HTR-8/SVneo (cell line): ENCODE measurements at places on chromosomes 11 and 22.

DNA sequence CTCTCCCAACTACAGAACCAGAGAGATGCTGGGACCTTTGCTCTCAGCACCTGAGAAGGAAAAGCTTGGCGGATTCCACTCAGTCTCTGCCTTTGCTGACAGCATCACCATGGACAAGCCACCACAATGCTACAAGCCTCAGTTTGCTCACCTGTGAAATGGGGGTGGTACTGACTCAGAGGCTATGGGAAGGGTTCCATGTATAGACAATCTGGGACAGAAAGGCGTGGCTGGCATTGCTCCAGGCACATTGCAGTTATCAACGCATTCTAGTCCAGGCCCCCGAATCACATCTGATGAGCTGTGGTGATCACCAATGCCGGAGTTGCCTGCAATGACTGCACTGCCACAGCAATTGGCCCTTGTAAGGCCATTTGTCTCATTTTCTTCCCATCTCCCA lies 72.6 kb downstream of the ISX start:
- no peak for DNase-seq

GRCh38 chr11:65100674-65101350 lies 4.8 kb downstream of the VPS51 start:
- DNase-seq, result no peak

- DNase-seq, result no peak
Measured at GRCh38 chr11:132330515-132330914, 960.1 kb downstream of the NTM start.

- DNase-seq, result no peak
Measured at GRCh38 chr11:125869521-125869920, 17.9 kb upstream of the HYLS1 start.

- DNase-seq, result no peak
Measured at GRCh38 chr22:28989035-28989464, 72.6 kb downstream of the C22orf31 start.

- no peak for DNase-seq
Measured at GRCh38 chr11:12293486-12293885, 83.9 kb upstream of the PARVA start.

GRCh38 chr11:57124917-57125316 lies 56.8 kb upstream of the LRRC55 start:
- DNase-seq, result no peak

DNA sequence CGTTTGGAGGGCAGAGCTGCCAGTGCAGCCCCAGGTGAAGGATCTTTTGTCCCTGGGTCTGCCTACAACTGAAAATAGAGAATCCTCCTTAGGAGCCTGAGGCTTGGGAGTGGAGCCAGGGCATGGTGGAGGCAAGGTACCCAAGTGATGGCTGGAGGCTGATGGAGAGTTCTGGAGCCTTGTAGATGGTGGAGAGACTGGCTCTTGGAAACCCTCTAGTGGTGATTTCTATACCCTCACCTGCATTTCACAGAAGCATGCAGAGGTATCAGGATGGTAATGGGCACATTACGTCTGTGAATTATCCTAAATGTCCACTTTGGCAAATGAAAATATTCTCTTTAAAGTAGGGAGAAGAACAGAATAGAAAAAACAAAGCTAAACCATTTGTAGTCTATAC lies 44.4 kb downstream of the INSC start:
- no peak for DNase-seq

DNA sequence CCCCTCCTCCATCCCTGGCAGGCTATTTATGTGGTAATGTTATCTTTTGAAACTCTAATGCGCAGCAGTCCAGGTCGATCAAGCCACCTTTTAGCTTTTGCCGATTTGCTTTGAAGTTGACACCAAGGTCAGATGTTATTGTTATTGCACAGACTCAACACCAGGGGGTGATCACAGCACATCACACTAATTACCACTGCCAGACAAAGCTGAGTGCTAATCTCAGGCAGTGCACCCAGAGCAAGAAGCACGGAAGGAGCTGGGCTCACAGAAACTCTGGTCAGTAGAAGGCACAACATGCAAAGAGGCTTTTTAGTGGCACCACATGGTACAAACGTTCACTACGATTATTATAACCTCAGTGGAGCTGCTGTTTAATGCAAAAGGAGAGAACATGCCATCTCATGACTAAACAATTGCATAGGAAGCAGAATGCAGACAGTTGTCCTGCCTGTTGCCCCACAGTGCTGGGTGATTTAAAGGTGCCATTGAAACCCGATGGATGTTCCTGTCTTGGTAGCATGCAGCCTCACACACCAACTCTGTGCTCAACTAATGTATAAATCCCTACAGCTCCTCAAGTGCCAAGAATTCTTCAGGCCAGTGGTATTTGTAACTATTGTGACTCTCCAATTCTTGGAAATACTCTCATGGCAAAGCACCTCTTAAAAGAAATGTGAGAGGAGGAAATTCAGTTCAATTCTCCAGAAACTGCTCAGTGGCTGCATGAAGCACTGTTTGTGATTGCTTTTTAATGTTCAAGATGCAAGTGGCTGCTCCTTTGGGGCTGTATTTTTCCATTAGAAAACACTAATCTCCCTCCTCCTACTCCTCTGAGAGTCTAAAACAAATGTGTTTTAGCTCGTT lies 353.9 kb upstream of the DDI1 start:
- DNase-seq, result peak; percentile 47

GRCh38 chr11:125284245-125284850 lies 119.8 kb downstream of the PKNOX2 start:
- DNase-seq, result no peak

DNA sequence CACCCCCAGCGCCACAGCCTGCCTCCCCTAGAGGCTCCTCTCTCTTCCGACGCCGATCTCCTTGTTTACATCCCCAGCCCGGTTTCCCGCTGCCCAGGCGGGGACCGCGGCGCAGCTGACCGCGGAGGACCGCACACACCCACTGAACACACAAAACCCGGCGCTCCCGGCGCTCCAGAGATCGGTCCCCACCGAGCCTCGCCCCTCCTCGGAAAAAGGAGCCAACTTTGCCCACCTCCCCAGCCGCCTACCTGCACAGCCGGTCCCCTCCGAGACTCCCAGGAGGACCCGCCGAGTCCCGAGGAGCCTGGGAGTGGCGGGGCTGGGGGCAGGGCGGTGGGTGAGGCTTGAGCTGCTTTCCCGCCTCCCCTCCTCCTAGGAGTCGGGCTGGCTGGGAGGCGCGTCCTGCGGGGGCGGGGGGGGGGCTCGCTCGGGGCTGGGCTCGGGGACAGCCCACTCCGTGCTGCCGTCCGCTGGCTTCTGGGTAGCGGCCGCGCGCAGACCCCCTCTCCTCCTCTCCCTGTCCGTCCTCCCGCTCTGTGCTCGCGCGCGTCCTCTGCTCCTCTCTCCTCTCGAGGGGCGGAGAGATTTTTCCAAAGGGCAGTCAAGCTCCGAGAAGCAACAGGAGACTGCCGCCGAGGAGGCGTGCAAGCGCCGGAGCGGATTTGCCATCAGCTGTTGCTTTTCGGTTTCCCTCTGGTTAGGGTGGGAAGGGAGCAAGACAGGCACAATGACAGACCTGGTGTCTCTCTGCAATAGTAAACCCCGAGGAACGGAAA lies at the start of gene FXYD6:
Gene FXYD6, minus strand, starts transcription at position 318 of the 779 bp plus-strand sequence. CDS start 33,882 bp downstream, outside the sequence.
- DNase-seq, result peak; percentile 69

DNA sequence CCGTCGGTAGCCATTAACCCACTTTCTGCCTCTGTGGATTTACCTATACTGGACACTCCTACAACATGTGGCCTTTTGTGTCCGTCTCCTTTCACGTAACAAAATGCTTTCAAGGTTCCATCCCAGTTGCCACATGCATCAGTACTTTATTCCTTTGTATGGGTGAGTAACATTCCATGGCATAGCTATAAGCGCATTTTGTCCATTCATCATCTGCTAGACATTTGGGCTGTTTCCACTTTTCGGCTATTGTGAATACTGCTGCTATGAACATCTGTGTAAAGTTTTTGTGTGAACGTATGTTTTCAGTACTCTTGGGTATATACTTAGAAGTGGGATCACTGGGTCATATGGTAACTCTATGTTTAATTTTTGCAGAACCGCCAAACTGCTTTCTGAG lies 257.2 kb downstream of the ST3GAL4 start:
- DNase-seq, result no peak

GRCh38 chr11:132361011-132361550 lies 990.7 kb downstream of the NTM start:
- no peak for DNase-seq

DNA sequence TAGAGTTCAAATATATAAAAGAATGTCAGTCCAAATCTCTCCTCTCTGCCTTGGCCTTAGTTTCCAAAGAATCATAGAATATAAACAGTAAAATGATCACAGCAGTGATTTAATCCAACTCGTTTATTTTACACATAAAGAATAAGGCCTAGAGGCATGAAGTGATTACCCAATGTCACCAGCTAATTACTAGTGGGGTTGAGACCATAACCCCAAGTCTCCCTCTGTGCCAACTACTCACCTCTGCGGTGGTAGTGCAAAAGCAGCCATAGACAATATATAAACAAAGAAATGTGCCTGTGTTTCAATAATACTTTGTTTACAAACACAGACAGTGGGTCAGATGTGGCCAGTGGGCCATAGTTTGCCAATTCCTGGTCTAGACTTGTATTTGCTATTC lies 96.6 kb upstream of the FAT3 start:
- DNase-seq, result no peak

DNA sequence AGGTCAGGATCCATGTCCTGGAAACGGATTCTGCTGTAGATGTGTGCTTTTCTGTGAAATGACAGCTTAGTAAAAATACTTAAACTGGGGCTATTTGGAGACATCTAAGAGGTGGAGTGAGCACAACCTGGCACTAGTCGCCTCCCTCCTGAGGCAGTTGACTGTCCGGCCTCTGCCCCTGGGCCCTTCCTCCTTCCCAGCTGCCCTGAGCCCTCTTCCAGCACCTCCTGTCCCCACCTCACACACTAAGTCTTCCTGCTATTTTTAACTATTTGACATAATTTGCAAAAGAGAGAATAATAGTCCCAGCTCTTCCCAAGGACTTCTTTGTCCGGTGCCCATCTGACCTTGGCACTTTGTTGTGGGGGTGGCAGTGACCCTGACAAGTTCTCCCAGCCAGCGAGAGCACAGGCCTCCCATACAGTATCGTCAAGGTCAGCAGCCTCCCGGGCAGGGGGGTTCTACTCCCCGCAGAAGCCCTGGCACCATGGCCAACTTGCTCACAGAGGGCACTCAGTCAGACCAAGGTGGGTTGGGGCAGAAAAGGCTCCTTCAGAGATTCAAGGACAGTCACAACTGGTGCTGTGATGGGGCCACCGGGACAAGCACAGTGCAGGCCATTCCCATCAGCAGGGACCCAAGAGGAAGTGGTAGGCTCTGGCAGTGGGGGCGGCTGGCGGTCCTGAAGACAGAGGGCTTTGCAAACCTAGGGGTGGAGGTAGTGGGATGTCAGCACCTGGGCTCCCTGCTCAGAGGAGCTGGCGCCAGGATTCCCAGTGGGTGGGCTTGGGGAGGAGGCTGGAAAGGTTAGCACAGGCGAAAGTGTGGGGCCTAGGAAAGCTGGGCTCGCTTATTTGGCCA lies 5.5 kb upstream of the NEAT1 start:
- no peak for DNase-seq

GRCh38 chr22:21032037-21032867 lies at the start of gene SLC7A4:
SLC7A4 (minus strand) TSS chr22:21032561; CDS start chr22:21031812, 749 bp downstream.
- DNase-seq, result no peak

DNA sequence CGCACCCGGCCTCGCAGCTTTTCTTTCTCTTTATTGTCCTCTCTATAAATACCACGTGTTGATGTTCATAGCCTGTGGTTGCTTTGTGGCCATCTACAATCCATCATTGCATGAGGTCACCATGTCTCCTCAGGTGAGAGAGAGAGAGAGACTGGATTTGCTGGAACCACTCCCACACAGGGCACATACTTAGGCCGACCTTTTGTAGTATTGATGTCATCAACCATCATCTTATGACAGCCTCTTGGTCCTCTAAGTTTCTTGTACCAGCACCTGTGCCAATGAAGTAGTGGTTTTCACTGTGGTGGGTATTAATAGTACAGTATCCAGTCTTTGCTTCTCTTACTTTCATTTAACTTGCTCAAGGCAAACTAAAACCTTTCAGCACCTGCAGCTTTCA lies 22.8 kb upstream of the P2RY6 start:
- DNase-seq, result no peak

- no peak for DNase-seq
Measured at GRCh38 chr22:36940676-36941075, 27.2 kb downstream of the CSF2RB start.

DNA sequence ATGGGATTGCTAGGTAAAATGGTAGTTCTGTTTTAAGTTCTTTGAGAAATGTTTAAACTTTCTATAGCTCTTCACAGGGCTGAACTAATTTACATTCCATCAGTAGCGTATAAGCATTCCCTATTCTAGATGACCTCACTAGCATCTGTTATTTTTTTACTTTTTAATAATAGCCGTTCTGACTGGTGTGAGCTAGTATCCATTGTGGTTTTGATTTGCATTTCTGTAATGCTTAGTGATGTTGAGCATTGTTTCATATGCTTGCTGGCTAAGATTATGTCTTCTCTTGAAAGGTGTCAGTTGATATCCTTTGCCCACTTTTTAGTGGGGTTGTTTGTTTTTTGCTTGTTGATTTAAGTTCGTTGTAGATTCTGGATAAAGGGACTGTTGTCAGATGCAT lies 35.9 kb downstream of the MMP27 start:
- no peak for DNase-seq

- no peak for DNase-seq
Measured at GRCh38 chr11:74468936-74469335, 1.6 kb upstream of the KCNE3 start.

DNA sequence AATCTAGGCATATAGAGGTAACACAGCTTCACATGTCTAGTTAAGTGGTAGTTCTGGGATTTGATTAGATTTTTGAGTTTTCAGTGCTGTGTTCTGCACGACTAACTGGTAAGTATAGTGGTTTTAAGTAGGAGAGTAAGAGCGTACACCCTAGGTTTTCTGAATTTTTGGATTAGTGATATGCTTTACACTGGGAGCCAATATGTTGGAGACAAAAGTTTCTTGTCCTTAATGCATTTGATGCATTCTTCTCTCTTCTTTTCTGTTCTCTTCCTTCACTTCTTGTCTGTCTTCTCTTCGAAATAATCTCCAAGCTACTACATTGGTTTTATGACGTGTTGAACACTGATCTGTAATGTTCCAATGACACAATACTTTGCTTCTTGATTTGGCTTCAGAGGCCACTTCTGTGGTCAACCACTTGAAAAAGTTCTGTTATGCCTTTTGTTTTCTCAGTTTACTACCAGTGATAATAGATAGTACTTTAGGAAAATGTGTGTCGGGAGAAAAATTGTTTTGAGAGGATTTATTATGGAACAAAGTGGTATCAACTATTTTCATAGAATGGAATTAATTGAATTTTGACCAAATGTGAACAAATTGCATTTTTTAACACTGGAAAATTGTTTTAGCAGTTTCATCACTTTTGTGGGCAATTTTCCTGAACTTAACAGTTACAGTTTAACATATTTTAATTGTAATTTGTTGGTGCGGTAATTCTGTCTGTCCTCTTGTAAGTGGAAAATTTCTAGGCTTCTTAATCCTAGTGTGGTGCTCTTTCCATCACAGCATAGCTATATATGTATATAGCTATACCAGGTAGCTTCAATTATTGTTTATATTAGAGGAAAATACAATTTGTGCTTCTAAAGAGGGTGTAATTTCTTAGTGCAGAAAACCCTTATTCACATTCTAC lies 2.6 kb downstream of the PDE3B start:
- no peak for DNase-seq
